ENCODE measurements at places on chromosomes 11 and 22.

GRCh38 chr11:44899959-44900358 lies 50.7 kb downstream of the TP53I11 start:
- DNase-seq, result no peak

DNA sequence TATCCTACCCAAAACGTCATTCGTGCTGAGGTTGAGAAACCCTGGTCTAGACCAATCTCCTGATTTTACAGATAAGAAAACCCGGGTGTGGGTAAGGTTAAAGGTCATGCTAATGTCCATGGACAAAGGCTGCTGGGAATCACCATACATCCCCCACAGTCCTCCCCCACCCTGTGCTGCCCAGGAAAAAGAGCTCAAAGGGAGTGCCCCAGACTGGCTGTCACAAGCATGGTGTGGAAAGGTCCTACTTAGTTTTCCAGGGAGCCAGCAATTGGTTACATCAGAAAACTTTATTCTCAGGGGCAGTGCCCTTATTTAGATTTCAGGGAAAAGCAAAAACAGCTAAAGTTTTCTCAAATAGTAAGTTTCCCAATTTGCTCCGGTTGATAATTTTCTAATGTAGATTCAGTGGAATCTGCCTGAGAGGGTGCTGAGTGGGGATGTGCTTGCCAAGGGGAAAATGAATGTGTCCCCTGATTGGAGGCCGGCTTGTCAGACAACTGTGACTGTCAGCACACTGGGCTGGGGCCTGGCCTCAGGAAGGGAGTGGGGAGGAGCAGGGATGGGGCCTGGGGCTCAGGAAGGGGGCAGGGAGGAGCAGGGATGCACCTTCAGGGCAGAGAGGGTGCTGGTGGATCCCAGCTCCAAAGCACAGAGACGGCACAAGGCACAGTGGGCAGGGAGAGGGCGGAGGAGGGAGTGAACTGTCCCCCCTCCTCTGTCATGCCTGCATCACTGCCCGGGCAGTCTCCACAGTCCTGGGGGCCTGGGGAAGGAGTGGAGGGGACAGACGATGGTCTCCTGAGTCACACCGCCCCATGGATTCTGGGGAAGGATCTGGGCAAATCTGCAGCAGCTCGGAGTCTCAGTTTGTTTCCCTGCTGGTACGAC lies 263.6 kb downstream of the KIRREL3 start:
- DNase-seq, result no peak

DNA sequence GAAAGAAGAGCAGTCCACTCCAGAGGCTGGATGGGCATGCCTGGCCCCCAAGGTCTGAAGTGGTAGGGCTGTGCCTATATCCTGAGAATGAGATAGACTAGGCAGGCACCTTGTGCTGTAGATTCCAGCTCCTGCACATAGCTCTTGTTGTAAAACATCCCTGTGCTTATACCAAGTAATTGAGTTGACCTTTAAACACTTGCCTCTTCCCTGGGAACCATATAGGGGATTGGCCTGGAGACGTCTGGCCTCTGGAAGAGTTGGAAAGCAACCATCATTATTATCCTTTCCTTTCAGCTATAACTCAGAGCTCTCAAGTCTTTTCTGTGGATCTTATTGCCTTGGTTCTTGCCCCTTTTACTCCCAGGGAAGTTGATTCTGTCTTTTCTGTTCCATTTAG lies 15.1 kb downstream of the LIMK2 start:
- no peak for DNase-seq

- DNase-seq, result no peak
Measured at GRCh38 chr11:60111793-60112192, 23.3 kb downstream of the MS4A2 start.

GRCh38 chr11:130947481-130947880 lies 31.2 kb upstream of the SNX19 start:
- DNase-seq, result no peak

DNA sequence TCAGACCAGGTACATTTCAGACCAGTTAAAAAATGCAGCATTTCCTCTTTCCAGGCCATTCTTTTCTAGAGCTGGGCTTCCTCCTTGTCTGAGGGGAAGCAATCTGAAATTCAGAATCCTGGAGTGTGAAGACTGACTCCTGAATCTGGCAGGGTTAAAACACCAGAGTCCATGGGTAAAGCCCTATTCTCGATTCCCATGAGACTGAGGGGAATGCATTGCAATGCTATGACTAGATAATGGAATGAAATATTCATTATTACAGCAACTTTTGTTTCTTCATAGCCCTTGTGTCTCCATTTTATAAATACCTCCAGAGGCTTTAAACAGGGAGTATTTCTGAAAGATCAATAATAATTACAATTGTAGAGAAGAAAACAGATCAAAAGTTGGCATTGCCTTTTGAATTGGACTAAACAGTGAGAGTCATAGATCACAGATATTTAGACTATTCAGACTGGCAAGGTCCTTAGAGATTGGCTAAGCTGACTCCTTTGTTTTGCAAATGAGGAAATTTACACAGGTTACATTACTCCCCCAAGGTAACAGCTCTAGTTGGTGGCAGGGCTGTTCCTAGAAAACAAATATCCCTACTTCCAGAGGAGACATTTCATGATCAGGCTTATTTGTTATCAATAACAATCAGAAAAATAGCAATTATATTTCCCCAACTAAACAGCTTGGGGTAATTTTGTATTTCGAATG lies 632.6 kb upstream of the KIRREL3 start:
- no peak for DNase-seq

GRCh38 chr11:87136236-87136635 lies 98.5 kb downstream of the TMEM135 start:
- no peak for DNase-seq

GRCh38 chr22:43090130-43090789 lies 1.1 kb upstream of the TTLL1 start:
- DNase-seq, result peak; percentile 87

GRCh38 chr11:94803491-94803890 lies 35.3 kb downstream of the AMOTL1 start:
- DNase-seq, result no peak

DNA sequence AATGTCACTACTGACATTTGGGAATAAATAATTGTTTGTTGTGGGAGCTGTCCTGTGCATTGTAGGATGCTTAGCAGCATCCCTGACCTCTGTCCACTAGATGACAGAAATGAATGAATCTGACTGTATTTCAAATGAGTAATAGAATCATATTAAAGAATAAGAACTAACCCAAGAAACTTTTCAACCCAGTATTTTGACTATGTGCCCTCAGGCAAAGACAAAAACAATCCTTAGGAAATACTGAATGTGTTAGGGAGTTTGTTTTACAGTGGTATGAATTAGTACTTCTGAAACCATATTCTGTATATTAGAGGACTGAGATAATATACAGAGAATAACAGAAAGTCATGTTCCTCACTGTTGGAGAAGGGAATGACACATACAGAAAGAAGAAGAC lies 320.9 kb upstream of the PITPNB start:
- DNase-seq, result no peak

DNA sequence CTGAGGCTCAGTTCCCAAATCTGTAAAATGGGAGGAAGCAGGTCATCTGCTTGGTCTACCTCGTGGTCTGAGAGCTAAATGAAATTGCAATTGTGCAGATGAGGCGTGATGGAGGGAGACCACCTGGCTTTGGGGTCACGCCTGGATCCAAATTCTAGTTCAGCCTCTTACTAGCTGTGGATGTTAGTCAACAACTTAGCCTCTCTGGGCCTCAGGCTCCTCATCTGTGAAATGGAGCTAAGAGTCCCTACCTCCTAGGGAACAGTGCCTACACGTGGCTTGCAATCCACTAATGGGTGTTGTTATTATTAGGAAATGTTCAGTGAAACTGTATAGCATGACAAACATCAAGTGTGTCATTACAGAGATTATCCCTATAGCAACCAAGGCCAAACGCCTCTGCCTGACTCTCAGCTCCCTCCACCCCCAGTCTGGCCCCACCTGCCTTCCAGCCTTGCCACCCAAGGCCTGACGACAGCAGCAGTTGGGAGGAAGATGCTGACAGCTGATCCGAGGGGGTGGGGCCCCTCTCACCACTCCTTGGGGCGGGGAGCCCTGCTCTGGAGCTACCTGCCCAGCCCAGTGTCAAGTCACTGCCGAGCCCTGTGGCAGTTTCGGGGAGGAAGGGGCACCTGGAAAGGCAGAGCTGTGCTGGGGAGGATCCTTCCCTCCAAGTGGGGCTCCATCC lies 1.7 kb upstream of the RHOD start:
- DNase-seq, result peak; percentile 60

DNA sequence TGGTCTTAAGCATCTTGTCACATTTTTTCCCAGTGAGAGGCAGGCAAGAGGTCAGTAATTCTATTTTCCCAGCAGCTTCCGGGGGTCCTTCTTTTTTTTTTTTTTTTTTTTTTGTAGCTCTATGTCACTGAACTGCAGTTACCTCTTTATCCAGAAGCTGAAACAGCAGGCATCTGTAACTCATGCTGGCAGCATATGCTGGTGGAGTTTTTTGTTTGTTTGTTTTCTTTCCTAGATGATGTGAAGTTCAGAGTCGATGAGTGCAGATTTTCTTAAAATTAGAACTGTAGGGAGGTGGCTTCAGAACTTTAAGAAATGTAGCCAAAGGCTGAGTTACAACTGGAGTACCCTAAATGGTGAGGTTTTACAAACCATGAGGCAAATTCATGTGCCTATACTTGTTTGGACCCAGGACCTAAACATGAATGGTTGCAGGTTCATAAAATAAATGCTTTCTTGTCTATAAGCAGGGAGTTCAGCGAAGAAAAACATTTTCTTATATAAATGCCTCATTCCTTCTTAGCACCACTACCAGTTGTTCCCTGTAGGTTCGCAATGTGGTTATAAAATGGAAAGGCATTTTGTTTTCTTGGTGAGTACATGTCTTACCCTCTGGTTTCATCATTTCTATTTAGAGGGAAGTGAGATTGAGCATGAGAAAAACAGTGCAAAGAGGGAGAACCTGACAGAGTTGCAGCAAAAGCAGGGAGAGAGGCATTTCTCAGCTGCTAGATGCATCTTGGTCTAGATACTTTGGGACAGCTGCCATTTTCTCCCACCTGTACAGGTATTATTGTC lies 84.0 kb downstream of the TRIM44 start:
- no peak for DNase-seq

DNA sequence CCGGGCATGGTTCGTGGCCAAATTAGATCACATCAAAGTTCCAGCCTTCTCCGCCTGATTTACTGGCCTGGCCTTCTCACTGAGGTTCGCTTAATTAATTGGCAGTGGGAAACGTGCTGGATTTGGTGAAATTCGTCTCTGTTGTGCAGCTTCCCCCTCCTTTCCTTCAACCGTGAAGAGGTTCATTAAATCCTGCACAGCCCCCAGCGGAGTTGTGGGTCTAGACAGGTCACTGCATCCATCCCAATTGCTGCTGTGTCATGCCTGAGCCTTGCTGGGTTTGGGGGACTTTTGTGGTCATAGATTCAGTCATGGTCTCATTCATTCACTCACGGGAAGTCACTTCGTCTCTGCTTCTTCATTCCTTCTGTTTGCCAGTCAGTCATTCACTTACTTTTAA lies 90.0 kb downstream of the INSC start:
- no peak for DNase-seq

DNA sequence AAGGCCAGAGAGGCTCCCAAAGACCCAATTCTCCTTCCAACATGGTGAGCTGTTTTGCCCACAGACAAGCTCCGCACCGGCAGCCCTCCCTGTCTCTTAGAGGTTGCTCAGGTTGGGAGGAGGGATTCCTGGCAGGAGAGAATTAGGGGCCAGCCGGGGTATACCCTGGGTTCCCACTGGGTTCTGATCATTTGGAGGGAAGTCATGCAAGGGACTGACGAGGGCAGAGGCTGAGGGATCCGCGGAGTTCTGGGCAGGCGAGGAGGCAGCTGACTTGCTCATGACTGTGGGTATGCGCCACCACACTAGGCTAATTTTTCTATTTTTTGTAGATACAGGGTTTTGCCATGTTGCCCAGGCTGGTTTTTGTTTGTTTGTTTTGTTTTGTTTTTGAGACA lies 4.6 kb downstream of the ST3GAL4 start:
- DNase-seq, result no peak

DNA sequence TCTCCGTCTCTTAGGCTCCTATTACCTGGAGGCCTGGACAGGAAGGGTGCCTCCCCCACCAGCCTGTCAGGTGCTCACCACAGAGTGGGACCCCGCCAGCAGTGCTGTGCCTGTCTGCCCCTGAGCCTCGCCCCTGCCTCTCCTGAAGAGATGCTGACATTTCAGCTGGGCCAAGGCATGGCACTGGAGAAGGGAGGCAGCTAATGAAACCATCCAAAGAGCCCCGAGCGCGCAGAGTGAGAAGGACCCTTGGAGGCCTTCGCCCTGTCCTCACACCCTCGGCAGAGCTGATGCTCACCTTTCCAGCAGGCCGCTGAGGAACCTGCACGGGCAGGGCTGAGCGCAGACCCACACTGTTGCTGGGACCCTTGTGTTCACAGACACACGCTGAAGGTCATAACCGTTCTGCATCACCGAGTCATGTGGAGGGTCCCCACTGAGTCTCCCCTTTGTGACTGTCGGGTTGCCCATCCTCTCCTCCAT lies 2.1 kb upstream of the LRFN4 start:
- no peak for DNase-seq

- no peak for DNase-seq
Measured at GRCh38 chr11:92796744-92797143, 172.7 kb upstream of the MTNR1B start.

DNA sequence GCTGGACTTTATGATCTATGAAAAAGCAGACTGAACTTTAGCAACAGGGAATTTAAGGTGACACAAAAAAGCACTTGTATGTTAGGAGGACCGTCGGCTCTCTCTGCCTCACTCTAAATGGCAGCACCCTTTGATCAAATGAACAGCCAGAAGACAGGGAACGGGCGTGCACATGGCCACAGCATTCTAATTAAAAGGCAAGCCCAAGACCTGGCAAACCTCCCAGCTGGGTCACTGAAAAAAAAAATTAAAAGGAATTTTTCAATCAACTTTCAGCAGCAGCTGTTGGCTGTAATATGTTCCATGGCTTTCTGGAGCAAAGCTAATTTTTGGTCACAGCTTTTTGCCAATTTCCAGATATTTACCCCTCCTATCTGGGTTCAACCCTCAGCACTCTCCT lies 116.5 kb downstream of the C11orf58 start:
- no peak for DNase-seq

- DNase-seq, result no peak
Measured at GRCh38 chr22:21450320-21450831, 16.8 kb upstream of the TMEM191C start.

GRCh38 chr11:102267609-102268008 lies 49.7 kb upstream of the BIRC3 start:
- DNase-seq, result no peak

DNA sequence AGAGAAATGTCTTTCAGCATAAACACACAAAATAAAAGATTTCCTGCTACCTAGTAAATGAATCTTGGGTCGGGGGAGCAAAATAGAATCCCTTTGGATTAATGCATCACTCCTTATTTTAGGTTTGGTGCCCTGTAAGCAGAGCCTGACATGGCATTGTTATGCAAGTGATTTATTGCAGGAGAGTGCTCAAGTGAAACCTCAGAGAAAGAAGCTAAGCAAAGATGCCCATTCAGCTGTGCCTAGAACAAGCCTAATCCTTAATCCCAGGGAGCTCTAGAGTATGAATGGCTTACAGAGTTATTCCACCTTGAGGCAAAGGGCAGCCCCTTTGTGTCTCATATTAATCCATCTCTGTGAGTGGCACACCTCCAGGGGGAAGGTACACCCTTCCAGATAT lies 21.1 kb downstream of the C11orf87 start:
- no peak for DNase-seq

Measured in GM13977 (cell line).